Skeletal muscle tissue (tissue), 5 donors: ENCODE measurements at places on chromosomes 1 and 21. TPM values are rescaled to one million over a fixed set of nuclear protein-coding genes. Genes with fewer than 3 reads are reported as not detected.

Gene RRP15
- total RNA-seq = 8.9 TPM

Gene SHC1
- 36.0 TPM for total RNA-seq

Gene PIP5K1A
- 51.7 TPM for total RNA-seq

Gene ADAMTS5
- total RNA-seq = 15.7 TPM

Gene PIGR
- under 0.01 TPM for total RNA-seq

Gene APCS
- total RNA-seq = 0.52 TPM

Gene CHODL
- 85.6 TPM for total RNA-seq

Gene NCAM2
- 6.8 TPM for total RNA-seq

Gene THEM5
- total RNA-seq = not detected

Gene NCF2
- total RNA-seq = 8.9 TPM

Gene TBX19
- 1.0 TPM for total RNA-seq

Gene FAM167B
- total RNA-seq = 1.6 TPM

Gene RPS6KC1
- total RNA-seq = 38.1 TPM

Gene PTPN14
- total RNA-seq = 19.8 TPM

Gene PROK1
- not detected for total RNA-seq

Gene CDA
- not detected for total RNA-seq

Gene SPRR2G
- total RNA-seq = not detected

Gene MFAP2
- total RNA-seq = 19.8 TPM

Gene CLCA2
- not detected for total RNA-seq

Gene SAMD13
- 13.0 TPM for total RNA-seq

Gene AGBL4
- total RNA-seq = under 0.01 TPM

Gene BCL2L15
- under 0.01 TPM for total RNA-seq

Gene ELAPOR1
- total RNA-seq = under 0.01 TPM

Gene TCHHL1
- total RNA-seq = not detected

Gene SLC1A7
- not detected for total RNA-seq

Gene CHIA
- total RNA-seq = not detected

Gene KRTAP12-2
- not detected for total RNA-seq

Gene SPRR1A
- not detected for total RNA-seq

Gene HES3
- total RNA-seq = not detected

Gene UTS2
- total RNA-seq = not detected

Gene CACHD1
- total RNA-seq = 12.5 TPM

Gene BTBD19
- 5.7 TPM for total RNA-seq

Gene GNG4
- total RNA-seq = 1.0 TPM

Gene TAL1
- total RNA-seq = 3.1 TPM

Gene JAM2
- total RNA-seq = 18.8 TPM

Gene PLA2G4A
- total RNA-seq = 5.2 TPM

Gene EMC1
- total RNA-seq = 36.5 TPM

Gene SPRR2A
- not detected for total RNA-seq

Gene C8B
- total RNA-seq = not detected

Gene ELOA
- total RNA-seq = 14.1 TPM

Gene RAB42
- 5.7 TPM for total RNA-seq
